ENCODE measurements at places on chromosomes 5 and 9. TPM values are rescaled to one million over a fixed set of nuclear protein-coding genes. Genes with fewer than 3 reads are reported as not detected.

ASPN gene
- total RNA-seq = 102 TPM

RNF20 gene
- total RNA-seq = 16.7 TPM

DNA sequence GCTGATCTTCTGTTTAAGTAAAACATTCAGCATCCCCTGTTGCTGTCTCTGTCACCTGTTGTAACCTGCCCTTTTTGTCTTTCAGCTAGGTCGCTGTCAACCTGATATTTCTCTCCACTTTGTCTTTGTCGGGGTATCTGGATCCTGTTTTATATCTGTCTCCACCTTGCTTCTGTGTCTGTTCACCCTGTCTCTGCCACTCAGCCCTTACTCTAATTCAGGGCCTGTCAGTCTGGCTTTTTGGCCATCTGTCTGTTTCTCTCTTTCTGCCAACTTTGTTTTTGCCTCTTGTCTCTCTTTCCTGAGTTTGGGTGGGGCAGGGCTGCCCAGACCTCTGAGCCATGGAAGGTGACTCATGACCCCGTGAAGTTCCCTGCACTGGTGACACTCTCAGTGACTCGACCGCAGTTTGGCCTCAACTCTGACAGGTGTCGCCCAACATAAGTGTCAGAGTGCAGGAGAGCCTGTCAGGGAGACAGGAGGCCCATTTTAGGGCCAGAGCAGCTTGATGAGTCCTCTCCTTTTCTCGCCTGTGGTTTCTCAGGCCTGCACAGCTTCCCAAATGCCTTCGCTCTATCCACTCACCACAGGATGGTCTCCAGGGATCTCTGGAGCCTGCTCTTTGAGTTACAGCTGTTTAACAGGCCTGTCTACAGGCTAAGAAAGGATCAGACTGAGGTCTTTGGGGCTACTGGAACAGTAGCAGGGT is 868 bp downstream of the ZBTB43 start:
- H3K27ac ChIP-seq = peak overlapping the region; percentile 90
- peak overlapping the region; percentile 99 for H3K4me3 ChIP-seq
- H3K4me1 ChIP-seq = peaks cover 23% of the 10 kb centered on the region
- H3K27me3 ChIP-seq = no peaks in the 10 kb centered on the region
- DNase-seq = peak; percentile 74

DNA sequence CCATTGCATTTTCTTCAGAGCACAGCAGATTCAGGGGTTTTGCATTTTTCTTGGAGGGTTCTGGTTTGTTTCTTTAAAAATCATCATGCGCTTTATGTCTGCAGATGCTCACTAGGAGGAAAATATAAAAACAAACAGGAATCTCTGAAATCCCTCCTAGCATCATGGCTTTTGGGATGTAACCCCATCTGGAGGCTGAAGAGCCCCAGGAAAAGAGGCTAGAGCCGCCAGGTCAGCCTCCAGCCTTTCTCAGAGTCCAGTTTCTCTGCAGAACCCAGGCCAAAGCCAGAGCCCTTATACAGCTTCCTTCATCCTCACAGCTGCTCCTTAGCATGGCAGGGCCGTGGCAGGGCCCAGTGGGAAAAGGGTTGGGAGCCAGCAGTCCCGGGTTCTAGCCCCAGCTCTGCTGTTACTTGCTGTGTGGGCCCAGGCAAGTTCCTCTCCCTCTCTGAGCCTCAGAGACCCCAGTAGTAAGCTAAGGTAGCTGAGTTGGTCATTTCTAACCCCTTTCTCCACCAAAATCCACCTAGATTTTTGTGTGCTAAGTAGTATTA is 62.1 kb downstream of the PAX5 start:
- H3K36me3 ChIP-seq = no peaks in the 10 kb centered on the region
- no peaks in the 10 kb centered on the region for H3K4me1 ChIP-seq
- no peak overlapping the region for H3K27ac ChIP-seq
- peaks cover 2% of the 10 kb centered on the region for H3K27me3 ChIP-seq
- DNase-seq = no peak

- no peaks in the 10 kb centered on the region for H3K27me3 ChIP-seq
- no peak overlapping the region for H3K4me3 ChIP-seq
- no peaks in the 10 kb centered on the region for H3K4me1 ChIP-seq
- H3K27ac ChIP-seq = no peak overlapping the region
Observed at GRCh38 chr9:82406456-82407085, 418.0 kb downstream of the SPATA31D1 start.

- H3K27me3 ChIP-seq = no peaks in the 10 kb centered on the region
- no peak overlapping the region for H3K4me3 ChIP-seq
- no peaks in the 10 kb centered on the region for H3K4me1 ChIP-seq
- no peaks in the 10 kb centered on the region for H3K36me3 ChIP-seq
Observed at GRCh38 chr5:9820691-9821449, 190.7 kb upstream of the TAS2R1 start.

GRCh38 chr5:111488353-111488752 is 24.0 kb downstream of the STARD4 start:
- DNase-seq = no peak
- H3K27me3 ChIP-seq = no peaks in the 10 kb centered on the region
- no peaks in the 10 kb centered on the region for H3K4me1 ChIP-seq
- no peak overlapping the region for H3K4me3 ChIP-seq
- no peak overlapping the region for H3K27ac ChIP-seq

- H3K4me3 ChIP-seq = no peak overlapping the region
- H3K27ac ChIP-seq = peak overlapping the region; percentile 46
- H3K36me3 ChIP-seq = no peaks in the 10 kb centered on the region
- no peaks in the 10 kb centered on the region for H3K27me3 ChIP-seq
- H3K4me1 ChIP-seq = peaks cover 18% of the 10 kb centered on the region
- peak; percentile 18 for DNase-seq
Observed at GRCh38 chr9:113484258-113484730, 20.8 kb downstream of the RGS3 start.

DNA sequence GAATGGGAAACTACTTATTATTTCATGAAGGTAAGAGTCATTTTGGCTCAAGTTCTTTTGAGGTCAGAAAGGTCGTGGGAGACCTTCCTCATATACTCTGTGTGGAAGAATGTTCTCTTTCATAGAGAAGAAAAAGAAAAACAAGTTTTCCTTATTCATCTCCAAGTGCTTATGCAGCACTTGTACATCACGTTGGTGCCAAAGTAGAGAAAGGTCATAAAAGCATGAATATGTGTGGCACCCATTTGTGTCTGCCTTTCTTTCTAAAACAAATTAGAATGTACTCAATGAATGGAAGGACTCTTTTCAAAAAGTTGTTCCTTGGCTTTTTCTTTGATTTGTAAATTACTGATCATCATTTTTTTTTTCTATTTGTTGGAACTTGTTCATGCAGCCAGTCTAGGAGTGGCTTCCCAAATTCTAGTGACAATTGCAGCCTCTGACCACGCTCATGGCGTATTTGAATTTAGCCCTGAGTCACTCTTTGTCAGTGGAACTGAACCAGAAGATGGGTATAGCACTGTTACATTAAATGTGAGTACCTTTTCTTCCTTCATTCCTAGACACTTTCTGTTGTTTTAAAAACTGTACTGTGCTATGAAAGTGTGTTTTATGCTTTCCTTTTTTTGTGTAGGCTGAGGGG is 122.4 kb downstream of the ADGRV1 start:
- no peak for DNase-seq
- H3K27ac ChIP-seq = no peak overlapping the region
- H3K4me3 ChIP-seq = no peak overlapping the region

DNA sequence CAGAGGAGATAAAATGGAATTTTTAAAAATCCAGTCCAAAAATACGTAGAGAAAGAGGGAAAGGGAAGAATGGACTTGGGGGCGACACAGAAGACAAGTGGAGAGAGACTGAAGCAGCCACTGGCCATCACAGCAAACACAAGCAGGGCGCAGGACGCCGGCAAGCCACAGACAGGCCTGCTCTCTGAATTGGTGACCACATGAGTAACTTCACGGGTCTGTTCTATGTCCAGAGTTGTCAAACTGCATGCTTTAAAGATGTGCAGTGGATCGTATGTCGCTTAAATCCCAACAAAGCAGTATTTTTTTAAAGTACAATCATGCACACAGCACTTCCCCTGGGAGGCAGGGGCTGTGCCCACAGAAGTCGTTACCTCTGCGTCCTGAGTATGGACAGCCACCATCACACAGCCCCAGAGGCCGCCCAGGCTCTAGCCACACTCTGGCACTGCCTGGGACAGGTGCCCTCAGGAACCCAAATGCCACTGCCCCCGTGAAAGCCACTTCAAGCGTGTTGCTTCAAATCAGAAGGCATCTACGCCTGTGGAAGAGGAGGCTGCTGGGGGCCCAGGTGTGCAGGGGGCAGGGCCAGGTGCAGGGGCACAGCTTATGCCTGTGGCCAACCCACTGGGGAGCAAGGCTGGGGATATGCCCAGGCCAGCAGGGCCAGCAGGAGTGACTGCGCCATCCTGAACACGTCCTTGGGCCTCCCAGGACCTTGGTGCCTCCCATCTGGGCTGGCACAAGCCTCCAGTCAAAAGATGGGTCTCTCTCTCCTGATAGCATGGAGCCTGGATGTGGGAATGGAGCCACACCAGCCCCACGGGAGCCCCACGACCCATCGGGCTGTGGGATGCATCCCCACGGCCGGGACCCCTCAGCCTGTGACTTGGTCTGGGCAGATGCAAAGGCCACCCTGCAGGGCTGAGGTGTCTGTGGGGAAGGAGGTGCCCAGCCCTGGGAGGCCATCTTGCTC is 5.9 kb upstream of the LRRC14B start:
- no peaks in the 10 kb centered on the region for H3K36me3 ChIP-seq
- H3K4me3 ChIP-seq = no peak overlapping the region
- H3K4me1 ChIP-seq = peaks cover 10% of the 10 kb centered on the region
- no peaks in the 10 kb centered on the region for H3K27me3 ChIP-seq
- H3K27ac ChIP-seq = no peak overlapping the region
